ENCODE measurements at places on chromosomes 4 and X. TPM values are rescaled to one million over a fixed set of nuclear protein-coding genes. Genes with fewer than 3 reads are reported as not detected.

Gene EVC2
- polyA plus RNA-seq = not detected

Gene TNIP3
- polyA plus RNA-seq = 0.28 TPM

Gene SLC6A14
- polyA plus RNA-seq = not detected

Gene OTC
- polyA plus RNA-seq = not detected

Gene GUCY1A1
- polyA plus RNA-seq = 0.03 TPM

Gene SRPK3
- 0.50 TPM for polyA plus RNA-seq

Gene TMEM150C
- polyA plus RNA-seq = 1.3 TPM

Gene PRRG3
- polyA plus RNA-seq = not detected

Gene SRPX
- polyA plus RNA-seq = 124 TPM

Gene PDHA1
- 121 TPM for polyA plus RNA-seq

Gene NOX1
- polyA plus RNA-seq = not detected

Gene CNKSR2
- 0.03 TPM for polyA plus RNA-seq

Gene ATP2B3
- 0.18 TPM for polyA plus RNA-seq

Gene GAGE1
- not detected for polyA plus RNA-seq

All from SK-N-SH (cell line).